ENCODE measurements at places on chromosomes 4 and X. TPM values are rescaled to one million over a fixed set of nuclear protein-coding genes. Genes with fewer than 3 reads are reported as not detected.

- DNase-seq = peak; percentile 56
Observed at GRCh38 chr4:118033148-118034052, 886 bp upstream of the NDST3 start.

DNA sequence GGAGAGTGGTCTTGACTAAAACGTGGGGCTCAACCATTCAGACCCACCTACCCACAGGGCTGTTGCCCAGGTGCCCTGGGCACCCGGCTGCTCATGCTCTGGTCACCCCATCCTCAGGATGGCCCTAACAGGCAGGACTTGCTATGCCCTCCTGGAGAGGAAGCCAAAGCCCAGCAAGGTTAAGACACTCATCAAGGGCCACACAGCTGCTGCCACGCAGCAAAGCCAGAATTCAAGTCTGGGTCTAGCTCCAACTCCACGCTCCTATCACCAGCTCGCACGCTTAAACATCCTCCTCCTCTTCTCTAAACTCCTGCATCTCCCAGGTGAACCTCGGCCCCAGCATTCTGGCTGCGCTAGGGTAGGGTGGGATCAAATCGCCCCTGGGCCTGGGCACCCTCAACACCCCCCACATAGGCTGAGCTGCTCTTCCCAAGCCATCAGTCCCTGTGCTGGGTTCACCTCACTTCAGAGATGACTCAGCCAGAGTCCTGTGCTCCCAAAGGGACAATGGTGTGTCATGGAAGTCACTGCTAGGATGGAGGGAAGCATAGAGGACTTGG, 54.1 kb downstream of the PPP2R2C start:
- DNase-seq = no peak

GRCh38 chr4:43126595-43126994, 234.1 kb downstream of the GRXCR1 start:
- DNase-seq = no peak

The AREG gene
- total RNA-seq = 0.25 TPM

The ALPK1 gene
- 9.6 TPM for total RNA-seq
